Stimulated activated CD8-positive, alpha-beta memory T cell treated with anti-CD3 and anti-CD28 coated beads, Interleukin-7, amount 100 ng/mL, for 1 hour (primary cell): ENCODE measurements at places on chromosomes 4 and X.

DNA sequence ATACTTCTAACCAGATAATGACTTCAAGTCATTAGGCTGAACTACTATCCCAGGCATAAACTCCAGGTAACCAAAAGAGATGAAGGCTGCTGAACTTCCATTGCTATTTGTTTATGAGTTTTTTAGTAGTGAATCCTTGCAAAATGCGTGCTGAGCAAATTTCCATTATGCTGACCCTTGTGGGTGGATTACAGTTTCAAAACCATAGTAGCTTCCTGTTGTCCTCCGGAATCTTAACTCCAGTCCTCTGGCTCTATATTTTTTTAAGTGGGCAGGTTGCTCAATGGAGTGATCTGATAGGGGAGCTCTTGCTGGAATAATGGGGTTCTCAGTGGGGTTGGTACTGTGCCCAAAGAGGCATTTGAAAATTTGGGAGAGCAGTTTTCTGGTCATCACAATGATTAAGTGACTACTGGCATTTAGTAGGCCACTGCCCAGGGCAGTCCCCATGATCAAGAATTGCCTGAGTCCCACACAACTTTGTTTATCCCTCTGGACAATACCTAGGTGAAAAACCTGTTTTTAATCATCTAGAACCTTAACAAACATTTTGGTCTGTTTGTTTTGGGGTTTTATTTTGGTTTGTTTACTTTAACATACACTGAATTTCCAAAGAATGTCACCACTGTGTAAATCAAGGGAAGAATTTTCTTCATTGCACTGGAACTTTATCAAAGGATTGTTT lies 302.3 kb upstream of the GATB start:
- no peak for DNase-seq

GRCh38 chr4:81307991-81308390 lies 93.0 kb upstream of the PRKG2 start:
- no peak for DNase-seq

- DNase-seq = no peak
Observed at GRCh38 chr4:15436513-15436912, 8.7 kb downstream of the C1QTNF7 start.

DNA sequence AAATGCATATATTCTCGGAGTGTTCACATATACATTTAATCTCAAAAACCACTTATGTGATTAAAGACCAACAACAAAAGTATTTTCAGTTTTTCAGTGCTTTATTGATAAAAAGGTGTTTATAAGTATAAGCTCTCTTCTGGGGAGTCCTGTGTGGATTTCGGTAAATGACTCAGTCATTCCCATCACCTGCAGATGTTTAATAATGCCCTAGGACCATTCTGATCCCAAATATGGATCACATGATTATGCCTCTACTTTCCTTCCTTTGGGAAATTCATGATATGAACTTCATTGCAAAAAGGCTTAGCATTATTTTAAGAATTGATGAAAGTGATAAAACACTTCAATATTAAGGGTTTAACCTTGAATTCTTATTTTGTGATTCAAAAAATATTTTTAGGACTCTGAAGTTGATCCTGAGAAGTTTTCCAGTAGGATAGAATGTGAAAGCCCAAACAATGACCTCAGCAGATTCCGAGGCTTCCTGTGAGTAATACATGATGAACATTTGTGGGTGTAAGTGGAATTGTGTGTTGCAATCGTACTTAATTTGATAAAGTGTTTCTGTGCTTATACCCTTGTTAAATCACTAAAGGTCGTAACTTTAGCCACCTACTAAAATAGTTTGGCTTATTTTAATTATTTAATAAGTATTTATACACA lies 40.2 kb downstream of the ATP10D start:
- DNase-seq = no peak

GRCh38 chrX:108028854-108029253 lies 16.0 kb upstream of the VSIG1 start:
- DNase-seq = no peak

GRCh38 chrX:140318296-140318695 lies 186.6 kb downstream of the SOX3 start:
- no peak for DNase-seq

GRCh38 chrX:112641449-112641848 lies 38.3 kb downstream of the LHFPL1 start:
- DNase-seq = no peak

GRCh38 chr4:963276-964225 lies 9.8 kb downstream of the DGKQ start:
- DNase-seq = no peak

- no peak for DNase-seq
Observed at GRCh38 chrX:98924511-98924910, 1485.6 kb downstream of the PCDH19 start.

GRCh38 chrX:153864561-153865320 lies 21.2 kb downstream of the L1CAM start:
- no peak for DNase-seq

GRCh38 chr4:168335621-168336020 lies 17.1 kb upstream of the DDX60 start:
- DNase-seq = no peak

DNA sequence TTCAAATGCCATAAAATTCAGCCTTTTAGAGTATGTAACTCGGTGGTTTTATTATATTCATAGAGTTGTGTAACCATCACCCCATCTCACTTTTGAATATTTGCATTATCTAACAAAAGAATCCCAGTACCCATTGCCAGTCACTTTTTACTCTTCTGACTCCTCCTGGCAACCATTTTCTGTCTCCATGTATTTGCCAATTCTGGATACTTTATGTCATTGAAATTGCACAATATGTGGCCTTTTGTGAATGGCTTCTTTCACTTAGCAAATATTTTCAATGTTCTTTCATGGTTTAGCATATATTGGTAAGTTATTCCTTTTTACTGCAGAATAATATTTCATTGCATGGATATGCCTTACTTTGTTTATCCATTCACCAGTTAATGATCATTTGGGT lies 79.9 kb downstream of the SLIT2 start:
- DNase-seq = no peak

GRCh38 chrX:78517124-78517523 lies 142.0 kb downstream of the RTL3 start:
- no peak for DNase-seq

GRCh38 chrX:113873056-113873455 lies 710.8 kb upstream of the HTR2C start:
- DNase-seq = no peak
